ENCODE measurements at places on chromosomes 5 and 9. TPM values are rescaled to one million over a fixed set of nuclear protein-coding genes. Genes with fewer than 3 reads are reported as not detected.

- no peak for DNase-seq
Measured at GRCh38 chr9:21991072-21991959, 2.9 kb downstream of the CDKN2A start.

DNA sequence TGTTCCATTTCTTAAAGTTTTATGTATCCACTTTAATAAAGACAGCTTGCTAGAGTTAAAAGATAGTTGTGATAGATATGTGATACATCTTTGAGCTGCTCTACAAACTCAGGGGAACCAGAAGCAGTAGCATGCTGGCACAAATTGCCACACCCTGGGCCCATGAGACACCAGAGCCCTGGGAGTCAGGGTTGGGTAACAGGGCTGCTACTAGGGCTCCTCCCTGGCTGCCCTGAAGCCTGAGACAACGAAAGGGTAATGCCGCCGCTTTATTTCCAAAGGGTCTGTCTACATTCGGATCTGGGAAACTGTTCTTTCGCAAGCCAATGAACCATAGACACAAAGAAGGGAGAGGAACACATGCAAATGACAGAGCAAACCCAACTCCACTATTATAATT lies 29.2 kb downstream of the PTPN3 start:
- DNase-seq, result no peak

DNA sequence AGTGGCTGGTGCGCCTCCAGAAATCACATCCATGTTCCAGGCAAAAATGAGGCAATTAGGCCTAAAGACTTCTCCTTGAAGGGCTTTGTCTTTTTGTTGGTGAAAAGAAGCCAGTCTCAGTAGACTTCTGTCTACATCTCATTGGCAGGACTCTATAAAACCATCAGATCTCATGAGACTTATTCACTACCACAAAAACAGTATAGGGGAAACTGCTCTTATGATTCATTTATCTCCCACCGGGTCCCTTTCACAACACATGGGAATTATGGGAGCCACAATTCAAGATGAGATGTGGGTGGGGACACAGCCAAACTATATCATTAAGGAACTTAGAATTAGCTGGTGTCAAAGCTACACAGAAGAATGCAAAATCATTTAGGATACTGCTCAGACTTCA lies 77.7 kb upstream of the SNX2 start:
- no peak for DNase-seq

DNA sequence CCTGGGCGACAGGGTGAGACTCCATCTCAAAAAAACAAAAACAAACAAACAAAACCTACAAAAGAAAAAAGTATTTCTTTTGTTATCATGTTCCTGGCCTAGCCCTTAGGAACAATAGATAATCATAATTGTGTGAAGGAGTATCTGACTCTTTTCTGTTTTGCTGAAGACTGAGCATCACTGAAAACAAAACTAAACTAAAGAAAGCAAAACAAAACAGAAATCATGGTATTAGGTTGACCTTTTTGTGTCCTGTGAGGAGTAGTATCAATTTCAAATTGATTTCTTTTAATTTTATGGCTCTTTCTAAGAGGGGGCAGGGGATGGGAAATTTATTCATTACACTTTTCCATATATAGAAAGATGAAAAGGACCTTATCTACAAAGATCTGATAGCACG lies 246.0 kb downstream of the YTHDC2 start:
- no peak for DNase-seq

Gene CDH10
- not detected for total RNA-seq
